ENCODE measurements at places on chromosomes 13 and 19.

DNA sequence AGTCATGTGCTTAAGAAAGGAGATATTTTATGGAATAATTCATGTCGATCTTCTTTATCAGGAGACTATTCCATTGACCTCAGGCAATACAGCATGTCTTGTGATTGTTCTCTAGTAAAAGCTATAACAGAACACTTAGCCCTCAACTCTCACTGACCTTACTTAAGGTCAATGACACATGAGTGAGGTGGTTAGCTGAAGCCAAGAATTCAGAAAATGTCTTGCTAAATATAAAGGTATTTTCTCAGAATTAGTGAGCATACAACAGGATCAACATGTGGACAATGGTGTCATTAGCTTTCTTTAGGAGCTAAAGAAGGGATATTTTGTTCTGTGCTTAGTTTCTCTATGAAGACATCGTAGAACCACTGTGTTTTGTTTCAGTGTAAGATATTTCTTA is 1730.4 kb upstream of the SLC10A2 start:
- DNase-seq = no peak

- DNase-seq = no peak
Observed at GRCh38 chr19:19421299-19421696, 15.8 kb downstream of the GATAD2A start.

DNA sequence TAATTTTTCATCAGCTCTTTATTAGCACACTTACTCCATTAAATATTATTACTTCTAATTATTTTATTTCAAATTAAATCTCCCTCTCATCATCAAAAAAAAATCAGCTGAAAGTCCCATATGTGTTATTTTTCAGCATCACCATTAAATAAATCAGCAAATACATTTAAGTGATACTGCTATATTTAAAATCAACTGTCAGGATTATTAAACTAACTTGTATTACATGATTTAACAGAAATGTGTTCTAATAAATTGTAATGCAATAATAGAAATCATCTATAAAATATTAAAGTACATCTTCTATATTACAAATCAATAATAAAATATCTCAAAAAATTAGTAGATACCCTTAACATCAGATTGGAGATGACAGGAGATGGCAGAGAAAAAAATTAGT is 538.6 kb upstream of the MIR17HG start:
- no peak for DNase-seq

DNA sequence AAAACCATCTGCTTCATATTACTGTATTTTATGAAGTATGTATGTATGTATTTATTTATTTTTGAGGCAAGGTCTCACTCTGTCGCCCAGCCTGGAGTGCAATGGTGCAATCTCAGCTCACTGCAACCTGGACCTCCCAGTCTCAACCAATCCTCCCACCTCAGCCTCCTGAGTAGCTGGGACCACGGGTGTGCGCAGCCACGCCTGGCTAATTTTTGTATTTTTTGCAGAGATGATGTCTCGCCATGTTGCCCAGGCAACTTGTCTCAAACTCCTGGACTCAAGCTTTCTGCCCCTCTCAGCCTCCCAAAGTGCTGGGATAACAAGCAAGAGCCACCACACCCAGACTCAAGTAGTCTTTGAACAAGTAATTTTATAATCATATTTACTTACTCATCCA is 5.5 kb downstream of the KATNAL1 start:
- no peak for DNase-seq

DNA sequence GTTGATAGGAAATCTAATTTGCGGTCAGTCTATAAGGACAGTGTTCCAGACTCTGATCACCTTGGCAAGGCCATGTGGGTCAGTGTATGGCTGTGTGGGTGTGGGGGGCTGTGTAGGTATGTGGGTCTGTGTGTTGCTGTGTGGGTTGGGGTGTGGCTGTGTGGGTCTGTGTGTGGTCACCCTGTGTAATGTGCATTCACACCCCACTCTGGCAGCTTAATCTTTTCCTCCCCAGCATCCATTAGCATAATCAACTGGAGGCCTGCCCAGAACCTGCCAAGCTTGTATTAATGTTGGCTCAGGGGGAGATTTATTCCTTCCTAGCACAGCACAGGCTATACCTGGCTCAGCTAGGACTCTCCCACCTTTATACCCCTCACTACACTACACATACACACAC is 203.2 kb downstream of the TUBA3C start:
- DNase-seq = no peak

- DNase-seq = no peak
Observed at GRCh38 chr13:47934371-47934770, 66.7 kb downstream of the SUCLA2 start.

GRCh38 chr13:40306817-40307216 is 359.6 kb downstream of the FOXO1 start:
- DNase-seq = no peak
